SW 1271 (cell line): ENCODE measurements at places on chromosomes 13 and 19.
A peak's percentile ranks its signal among the peaks of the same experiment; 100 is the strongest.

- DNase-seq, result no peak
Observed at GRCh38 chr13:74203576-74203975, 69.4 kb upstream of the KLF12 start.

DNA sequence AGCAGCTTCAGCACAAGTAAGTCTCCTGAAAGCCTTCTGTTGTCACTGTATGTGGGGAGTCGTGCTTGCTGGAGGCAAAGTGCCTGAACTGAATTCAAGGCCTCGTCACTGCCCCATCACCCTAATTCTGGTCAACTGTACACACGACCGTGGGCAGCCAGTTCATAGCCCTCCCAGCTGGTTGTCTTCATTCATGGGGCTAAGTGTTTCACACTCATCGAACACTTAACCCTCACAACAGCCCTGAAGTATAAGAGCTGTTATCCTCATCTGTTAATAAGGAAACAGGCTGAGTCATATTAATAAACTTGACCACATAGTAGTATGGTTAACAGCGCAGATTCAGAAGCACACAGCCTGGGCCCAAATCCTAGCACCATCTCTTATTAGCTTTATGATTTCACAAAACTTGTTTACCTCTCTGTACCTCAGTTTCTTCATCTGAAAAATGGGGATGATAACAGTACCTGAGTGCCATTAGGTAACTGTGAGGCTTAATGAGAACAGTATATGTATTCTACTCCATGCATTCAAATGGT lies 66.7 kb downstream of the CDADC1 start:
- DNase-seq, result no peak

GRCh38 chr19:12247644-12248222 lies 47.0 kb downstream of the ZNF44 start:
- DNase-seq, result no peak

DNA sequence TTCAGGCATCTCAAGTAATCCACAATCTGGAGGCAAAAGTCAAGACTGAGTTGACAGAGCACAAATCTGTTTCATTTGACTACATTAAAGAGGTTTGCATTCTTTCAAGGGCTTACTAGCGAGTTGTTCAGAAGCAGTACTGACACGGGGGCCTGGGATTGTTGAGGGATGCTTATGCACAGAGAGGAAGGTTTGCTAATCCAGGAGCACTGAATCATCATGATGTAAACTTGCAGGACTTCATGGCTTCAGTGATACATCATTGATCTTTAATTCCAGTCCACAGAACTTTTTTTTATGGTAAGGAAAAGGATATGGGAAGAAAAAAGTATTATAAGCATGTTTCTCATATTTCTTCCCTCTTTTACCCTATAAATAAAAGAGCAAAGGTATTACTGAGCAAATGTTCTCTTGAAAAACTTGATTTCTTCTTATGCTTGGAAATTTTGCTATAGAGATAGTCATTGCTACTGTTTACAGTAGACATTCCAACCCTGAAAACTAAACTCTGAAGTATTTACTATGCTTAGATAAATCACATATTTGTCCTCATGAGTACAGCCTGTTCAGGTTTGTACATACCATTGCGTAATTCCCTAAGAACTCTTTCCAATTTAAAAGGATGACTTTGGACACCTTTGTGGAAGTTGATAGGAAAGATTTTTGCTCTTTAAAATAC lies 65.8 kb upstream of the KPNA3 start:
- DNase-seq, result peak; percentile 81

- no peak for DNase-seq
Observed at GRCh38 chr13:21579754-21580316, 24.1 kb downstream of the MICU2 start.
